ENCODE measurements at places on chromosomes 5 and 9.

DNA sequence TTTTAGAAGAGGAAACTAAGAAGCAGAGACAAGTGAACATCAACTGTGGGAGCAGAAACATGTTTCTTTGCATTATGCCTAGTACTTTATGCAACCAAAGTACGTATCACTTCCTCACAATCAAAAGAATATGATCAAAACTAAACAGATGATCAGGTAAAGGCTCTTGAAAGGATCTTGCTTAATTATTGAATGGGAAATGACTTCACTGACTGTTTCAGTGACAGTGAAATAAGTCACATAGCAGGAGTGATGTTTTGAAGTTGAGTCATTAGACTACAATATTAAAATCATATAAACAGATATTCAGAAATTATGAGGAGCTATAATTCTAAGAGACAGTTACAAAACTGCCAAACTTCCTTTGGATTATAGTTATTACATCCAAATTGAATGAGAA lies 527.3 kb downstream of the MTRR start:
- no peak for DNase-seq

GRCh38 chr5:93151121-93151520 lies 429.9 kb downstream of the NR2F1-AS1 start:
- no peak for DNase-seq

GRCh38 chr9:15882328-15882727 lies 329.5 kb downstream of the CCDC171 start:
- no peak for DNase-seq

- no peak for DNase-seq
Observed at GRCh38 chr5:58076483-58077257, 383.2 kb downstream of the PLK2 start.

Measured in suppressor macrophage treated with lipopolysaccharide for 4 hours (primary cell).